ENCODE measurements at places on chromosomes 7 and 10.

DNA sequence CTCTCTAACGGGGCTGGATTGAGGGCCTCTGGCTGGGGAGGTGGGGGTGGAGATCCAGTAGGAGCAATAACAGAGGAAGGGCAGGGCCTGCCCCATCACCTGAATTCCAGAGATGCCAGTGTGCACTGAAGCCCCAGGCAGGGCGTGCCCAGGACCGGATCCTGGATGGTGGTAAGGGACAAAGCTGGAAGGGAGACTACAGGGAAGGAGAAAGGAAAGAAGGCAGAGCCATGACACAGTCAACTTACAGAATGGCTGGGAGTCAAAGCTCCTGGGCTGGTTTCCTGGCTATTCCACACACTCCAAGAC lies 666 bp downstream of the TMEM139 start:
- no peak for DNase-seq

DNA sequence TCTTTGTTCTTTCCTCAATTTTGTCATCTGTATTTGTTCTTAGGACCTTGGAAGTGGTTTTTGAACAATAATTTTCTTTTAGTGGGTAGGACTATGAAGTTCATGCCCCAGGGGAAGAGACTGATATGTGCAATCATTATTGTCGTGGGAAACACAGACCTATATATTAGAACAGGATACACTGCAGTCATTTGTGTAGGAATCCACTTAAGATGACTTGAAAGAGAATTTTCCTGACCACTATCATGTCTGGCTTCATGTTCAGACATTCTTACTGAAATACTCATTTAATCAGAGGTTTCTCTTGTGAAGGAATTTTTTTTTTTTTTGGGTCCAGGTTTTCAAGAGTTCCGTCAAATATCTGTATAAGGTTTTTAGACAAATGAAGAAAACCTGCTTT lies 163.6 kb downstream of the SUGCT start:
- no peak for DNase-seq

DNA sequence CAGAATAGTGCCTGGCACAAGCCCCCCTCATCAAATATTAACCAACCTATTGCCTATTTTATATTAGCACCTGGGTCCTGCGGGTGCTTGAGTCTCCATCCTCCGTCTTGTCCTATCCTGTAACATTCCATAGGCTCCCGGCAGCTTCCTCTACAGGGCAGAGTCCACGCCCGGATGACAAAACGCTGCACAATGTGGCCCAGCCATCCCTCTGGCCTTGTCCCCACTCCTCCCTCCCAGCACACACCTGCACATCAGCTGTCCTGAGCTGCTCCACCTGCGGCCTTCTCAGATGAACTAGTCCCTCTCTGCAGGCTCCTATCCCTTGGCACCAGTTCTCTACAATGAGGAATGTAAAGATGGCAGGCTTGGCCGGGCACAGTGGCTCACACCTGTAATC lies 153.5 kb upstream of the PDE1C start:
- DNase-seq = no peak

- DNase-seq = no peak
Observed at GRCh38 chr10:70068925-70069324, 16.3 kb downstream of the MACROH2A2 start.

- DNase-seq = no peak
Observed at GRCh38 chr7:114508086-114508485, 93.5 kb downstream of the FOXP2 start.

- peak; percentile 27 for DNase-seq
Observed at GRCh38 chr7:590731-591551, 71.3 kb upstream of the PDGFA start.

GRCh38 chr10:80492848-80493521 lies 38.9 kb downstream of the TSPAN14 start:
- no peak for DNase-seq

DNA sequence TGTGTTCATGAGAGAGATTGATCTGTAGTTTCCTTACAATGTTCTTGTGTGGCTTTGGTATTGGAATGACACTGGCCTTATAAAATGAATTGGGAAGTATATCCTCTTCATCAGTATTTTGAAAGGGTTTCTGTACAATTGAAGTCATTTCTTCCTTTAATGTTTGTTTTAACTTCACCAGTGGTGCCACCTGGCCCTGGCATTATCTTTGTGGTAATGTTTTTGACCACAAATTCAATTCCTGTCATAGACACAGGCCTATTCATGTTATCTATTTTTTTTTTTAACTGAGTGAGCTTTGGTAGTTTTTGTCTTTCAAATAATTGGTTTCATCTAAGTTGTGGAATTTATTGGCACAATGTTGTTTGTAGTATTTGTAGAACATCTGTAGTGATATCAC lies 127.7 kb downstream of the CDK14 start:
- no peak for DNase-seq

DNA sequence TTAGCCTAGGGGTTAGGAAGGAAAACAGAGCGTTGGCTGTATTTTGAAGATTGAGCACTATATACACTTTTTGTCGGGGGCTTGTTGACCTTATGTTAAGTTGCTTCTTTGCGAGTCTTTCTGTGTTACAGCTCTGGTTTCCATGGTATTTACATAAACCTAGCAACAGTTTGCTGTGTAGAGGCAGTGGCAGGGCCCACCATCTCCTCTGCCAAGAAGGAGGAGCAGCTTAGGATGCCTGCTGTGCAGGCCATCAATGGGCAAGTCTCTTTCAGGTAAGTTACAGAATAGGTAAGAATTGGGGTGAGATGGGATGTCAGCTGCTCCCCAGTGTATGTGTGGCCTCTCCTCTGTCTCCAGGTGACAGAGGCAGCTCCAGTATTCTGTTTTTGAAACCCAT lies 485.5 kb downstream of the LRMDA start:
- no peak for DNase-seq

Data from caudate nucleus (tissue), 63 donors.